ENCODE measurements at places on chromosomes 4 and X.
A peak's percentile ranks its signal among the peaks of the same experiment; 100 is the strongest.

GRCh38 chr4:1794809-1795298 is 1.8 kb downstream of the FGFR3 start:
- no peak for DNase-seq

- no peak for DNase-seq
These were observed 40.8 kb downstream of the HTRA3 start for GRCh38 chr4:8310306-8310705.

DNA sequence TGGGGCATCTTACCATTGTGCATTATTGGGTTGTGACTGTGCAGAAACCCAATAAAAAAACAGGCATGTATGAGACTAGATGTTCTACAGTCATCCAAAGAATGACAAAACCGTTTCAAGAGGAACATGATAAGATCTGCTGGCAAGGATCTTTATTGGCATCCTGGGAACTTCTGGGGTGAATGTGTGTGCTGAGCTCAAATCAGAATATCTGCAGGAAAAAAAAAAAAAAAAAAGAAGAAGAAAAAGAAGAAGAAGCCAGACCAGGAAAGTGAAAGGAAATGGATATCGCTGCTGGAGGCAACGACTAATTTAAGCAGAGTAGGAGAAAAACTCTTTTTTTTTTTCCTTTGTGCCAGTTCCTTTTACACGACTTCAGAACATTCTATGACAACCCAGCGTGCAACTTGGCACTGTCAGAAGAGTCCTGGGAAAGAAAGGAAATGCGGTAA is 484.2 kb upstream of the BOD1L1 start:
- DNase-seq, result no peak

GRCh38 chrX:46617906-46618305 is 44.3 kb downstream of the CHST7 start:
- DNase-seq, result no peak

DNA sequence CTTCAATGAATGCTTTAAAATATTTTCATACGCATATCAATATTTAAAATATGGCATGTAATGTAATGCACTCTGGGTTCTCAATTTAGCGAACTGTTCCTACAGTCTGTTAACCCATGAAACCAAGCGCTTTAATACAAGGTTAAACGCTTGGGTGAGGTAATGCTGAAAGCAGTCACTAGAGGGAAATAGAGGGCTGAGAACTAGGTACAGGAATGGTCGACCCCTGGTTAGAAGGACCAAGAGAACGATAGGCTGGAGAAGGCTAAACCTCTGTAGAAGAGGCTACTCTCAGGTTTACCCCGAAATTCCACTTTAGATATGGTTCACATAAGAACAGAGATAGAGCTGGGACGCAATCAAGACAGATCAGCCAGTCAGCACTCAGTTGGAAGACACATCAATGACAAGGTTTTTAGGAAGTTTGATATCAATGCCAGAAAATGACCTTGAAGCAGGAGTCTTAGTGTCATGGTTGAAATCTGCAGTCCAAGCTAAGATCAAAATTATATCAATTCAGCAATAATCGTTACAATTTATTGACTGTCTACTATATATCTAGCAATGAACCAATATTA is 26.9 kb downstream of the ARSJ start:
- DNase-seq, result no peak

GRCh38 chr4:20272411-20272872 is 20.7 kb downstream of the SLIT2 start:
- DNase-seq, result no peak

- DNase-seq, result peak; percentile 30
These were observed 431.6 kb downstream of the GABRG1 start for GRCh38 chr4:45692131-45692735.

GRCh38 chrX:36963069-36963808 is 44.9 kb upstream of the FAM47C start:
- peak; percentile 42 for DNase-seq

- no peak for DNase-seq
These were observed 12.7 kb upstream of the CXCL6 start for GRCh38 chr4:73823760-73824159.

- no peak for DNase-seq
These were observed 889.7 kb downstream of the PDHA2 start for GRCh38 chr4:96729641-96730040.

DNA sequence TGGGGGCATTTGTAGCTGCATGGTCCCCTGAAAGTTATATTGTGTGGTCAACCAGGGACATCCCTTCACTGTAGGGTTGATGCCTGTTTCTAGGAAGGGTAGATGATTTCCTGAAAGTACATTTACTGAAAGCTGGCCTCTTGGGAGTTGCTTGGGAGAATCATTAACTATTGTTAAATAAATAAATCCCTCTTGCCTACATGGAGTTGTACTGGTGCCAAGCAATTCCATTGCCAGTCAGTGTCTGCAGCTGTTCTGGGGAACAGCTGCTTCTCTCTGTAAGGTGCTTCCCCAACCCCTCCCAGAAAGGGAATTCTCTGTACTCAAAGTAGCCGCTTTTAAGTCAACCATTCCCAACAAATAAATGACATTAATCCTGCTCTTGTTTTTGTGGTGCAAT is 51.1 kb downstream of the C4orf51 start:
- DNase-seq, result no peak

Data from trophoblast cell (in vitro differentiated cells and primary cell).